ENCODE measurements at places on chromosomes 11 and 22.
A peak's percentile ranks its signal among the peaks of the same experiment; 100 is the strongest.

GRCh38 chr11:26830757-26831156 is 108.9 kb upstream of the SLC5A12 start:
- no peak for DNase-seq

DNA sequence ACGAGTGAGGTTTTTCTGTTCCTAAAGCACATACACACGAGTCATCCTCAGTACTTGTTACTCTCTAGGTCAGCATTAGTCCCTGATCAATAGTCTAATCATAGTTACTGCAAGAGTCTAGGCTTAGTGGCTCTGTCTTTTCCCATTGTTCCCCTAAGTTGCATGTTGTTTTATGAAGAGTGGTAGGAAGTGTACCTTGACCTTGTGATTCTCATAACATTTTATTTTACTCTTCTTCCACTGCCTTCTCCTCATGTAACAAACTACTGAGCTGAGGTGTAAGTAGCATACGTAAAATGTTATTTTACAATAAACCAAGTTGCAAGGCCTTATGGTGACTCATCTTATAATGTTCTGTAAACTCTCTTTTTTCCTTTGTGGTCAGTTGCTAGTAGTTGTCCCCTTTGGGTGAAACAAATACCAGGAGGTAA is 15.0 kb downstream of the METTL15 start:
- DNase-seq: no peak

- DNase-seq: peak; percentile 73
These were observed 27.9 kb upstream of the ABCC8 start for GRCh38 chr11:17504330-17505107.

DNA sequence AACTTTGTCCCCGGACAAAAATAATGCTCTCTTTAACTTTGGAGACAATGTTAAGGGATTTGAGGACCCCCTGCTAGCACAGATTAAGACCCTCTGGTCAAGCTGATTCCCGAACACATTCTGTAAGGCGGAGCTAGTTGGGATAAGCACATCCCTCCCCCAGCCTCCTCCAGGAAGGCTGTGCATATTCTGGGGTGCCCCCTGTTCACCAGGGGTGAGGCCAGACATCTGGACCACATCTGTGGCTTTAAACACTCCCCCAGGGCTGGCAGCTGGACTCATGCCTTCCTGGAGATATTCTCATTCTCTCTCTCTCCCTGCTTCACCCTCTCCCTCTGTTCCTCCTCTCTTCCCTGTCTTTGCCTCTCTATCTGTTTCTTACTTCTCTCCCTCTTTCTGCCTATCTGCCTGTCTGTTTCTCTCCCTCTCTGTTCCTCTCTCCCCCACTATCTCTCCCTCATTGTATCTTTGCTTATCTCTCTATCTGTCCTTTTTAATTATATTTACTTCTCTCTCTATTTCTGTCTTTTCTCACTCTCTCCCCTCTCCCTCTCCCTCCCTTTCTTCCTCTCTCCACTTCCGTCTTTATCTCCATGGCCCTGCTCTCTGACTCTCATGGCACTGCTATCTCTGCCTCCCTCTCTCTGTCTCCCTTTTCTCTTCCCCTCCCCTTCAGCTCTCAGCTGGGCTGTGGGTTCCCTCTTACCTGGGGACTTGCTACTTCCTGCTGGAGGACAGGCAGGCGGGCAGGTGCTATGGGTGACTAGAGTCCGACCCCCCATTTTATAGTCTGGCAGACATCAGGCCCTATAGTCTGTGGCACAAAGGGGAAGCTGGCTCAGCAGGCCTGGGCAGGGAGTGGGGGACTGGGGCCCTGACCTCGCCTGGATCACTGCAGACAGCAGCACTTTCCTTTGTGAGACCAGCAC is at the start of gene CRYBB1:
Gene CRYBB1, minus strand, starts transcription at position 757 of the 929 bp plus-strand sequence. CDS start 1,708 bp downstream, outside the sequence.
- no peak for DNase-seq

- no peak for DNase-seq
These were observed 4.7 kb downstream of the ROBO3 start for GRCh38 chr11:124869856-124870387.

GRCh38 chr11:40119661-40120060 is 1339.8 kb downstream of the LRRC4C start:
- no peak for DNase-seq

DNA sequence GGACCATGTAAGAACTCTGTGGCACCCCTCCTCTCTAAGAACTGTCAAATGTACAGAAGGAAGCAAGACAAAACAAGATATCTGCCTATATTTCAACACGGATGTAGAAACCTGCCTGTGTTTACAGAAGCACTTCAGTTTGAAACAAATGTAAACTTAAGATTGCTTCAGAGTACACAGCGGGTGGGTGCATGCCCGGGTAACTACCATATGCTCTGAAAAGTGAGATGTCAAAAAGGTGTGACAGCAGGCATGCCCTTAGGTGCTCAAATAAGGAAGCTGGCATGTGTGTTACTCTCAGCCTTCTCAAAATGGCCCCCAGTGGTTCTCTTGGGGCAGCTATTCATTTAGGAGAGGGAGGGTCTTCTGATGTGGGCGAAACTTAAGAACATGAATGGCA is 5.2 kb downstream of the ACP2 start:
- DNase-seq: no peak

DNA sequence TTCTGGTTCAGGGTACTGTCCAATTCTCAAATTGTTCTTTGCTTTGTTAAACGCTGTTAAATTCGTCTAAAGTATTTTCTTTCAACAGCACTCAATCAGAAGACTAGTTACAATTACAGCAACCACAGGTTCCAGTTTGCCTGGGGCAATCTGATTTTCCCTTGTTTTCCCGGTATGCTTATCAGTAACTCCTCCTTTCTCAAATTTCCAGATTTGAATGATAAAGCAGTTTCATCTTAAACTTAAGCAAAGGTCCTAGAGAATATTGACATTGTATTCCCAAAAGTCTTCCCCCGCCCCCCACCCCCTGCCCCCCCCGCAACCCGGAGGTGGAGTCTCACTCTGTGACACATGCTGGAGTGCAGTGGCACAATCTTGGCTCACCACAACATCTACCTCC is 10.5 kb upstream of the USP28 start:
- DNase-seq: no peak

DNA sequence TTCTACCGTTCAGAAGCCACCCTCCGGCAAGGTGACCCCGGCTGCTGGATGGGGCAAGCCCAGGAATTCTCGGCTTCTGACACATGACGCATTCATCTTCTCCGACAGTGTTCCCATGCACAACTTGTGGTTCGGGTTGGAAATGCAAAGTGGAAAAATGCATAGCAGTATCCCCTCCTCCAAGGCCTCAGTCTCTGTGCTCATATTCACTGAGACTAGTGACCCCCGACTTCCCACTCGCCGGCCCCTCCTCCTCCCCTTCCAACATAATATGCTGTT is 70.0 kb upstream of the NTM start:
- no peak for DNase-seq

DNA sequence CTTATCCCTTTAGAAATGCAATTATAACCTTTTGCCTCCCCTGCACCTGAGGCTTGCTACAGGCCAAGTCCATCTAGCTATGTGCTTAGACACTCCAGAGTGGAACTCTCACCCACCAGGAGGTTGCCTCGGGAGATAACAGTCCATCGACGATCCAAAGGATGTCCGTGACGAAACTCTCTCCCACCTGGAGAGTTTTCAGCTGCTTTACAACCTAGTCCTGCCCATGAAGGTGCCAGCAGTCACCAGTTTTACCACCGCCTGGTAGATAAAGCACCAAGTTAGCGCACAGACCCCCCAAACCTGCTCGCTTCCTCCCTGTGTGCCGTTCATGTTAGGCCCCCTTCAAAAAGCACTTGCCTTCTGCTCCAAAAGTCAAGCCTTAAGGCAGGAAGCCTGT is 53.1 kb upstream of the SHISAL1 start:
- no peak for DNase-seq

DNA sequence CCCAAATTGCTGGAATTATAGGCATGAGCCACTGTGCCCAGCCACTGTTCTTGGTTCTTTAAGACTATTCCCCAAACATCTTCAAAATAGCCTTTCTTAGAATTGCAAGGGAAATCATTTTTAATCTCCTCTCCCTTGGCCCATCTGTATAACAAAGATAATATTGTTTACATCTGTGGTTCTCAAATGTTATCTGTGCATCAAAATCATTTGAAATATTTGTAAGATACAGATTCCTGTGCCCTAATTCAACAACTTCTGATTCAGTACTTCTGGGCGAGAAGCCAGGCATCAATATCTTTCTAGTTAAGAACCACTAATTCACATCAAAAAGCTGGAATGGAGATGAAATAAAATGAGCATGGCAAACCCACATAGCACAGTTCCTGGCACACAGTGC is 83.0 kb downstream of the TMPRSS5 start:
- no peak for DNase-seq

DNA sequence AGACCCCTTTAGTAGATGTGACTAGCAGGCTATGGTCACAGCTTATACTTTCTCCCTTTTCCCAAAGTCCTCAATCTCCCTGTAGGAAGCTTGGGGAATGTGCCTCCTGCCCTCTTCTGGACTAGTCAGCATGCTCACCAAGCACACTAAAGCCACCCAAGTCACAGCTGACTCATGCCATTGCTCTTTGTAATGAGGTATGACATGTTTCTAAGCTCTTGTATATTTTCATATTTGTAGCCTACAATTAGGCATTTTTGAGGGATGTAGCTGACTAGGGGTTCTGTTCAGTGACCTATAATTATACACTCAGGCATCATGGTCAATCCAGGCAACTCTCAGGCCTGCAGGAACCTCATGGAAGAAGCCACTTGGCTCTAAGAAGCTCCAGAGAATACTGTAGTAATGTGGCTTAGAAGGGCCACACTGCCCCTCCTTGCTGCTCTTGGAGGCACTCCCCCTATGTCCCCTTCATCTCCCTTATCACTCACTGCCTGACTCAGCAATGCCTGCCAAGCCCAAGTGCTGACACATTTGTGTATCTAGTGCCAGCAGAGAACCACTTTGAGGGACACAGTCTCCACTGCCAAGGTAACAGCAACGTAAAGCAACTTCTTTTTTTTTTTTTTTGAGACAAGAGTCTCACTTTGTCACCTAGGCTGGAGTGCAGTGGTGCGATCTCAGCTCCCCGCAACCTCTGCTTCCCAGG is 86.2 kb downstream of the RPL27A start:
- DNase-seq: no peak

GRCh38 chr11:62017878-62018655 is 50.6 kb upstream of the FTH1 start:
- DNase-seq: no peak

DNA sequence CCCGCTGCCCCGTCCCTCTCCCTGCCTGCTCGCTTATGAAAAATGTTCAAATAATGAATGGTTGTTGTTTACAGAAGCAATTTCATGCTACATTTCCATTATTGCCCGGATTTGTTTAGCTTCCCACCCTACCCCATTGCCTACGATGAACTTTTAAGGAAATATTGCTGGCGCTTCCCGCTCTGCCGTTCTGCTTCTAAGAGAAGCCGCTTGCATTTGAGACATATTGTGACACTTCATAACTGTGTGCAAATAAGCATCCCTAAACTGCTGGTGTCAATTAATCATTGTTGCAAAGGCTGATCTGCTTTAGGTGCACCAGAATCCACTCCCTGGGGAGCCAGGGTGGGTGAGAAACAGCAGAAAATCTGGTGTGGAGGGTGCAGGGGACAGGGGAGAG is 52.3 kb upstream of the LMO1 start:
- no peak for DNase-seq

DNA sequence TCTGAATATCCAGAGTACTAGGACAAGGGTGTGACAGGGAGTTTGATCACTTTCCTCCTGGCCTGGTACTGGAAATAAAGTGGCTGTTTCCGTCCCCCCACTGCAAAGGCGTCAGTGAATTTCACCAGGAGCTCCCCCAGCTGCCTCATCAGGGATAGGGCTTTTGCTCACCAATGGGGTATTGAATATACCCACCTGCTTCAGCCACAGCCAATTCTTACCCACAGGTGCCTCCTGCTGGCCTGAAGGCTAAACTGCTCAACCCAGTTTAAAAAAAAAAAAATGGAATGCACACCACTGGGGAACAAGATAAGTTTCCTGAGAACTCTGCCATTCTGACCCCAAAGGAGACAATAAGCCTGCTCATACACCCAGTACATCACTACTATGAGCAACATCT is 65.3 kb upstream of the MS4A8 start:
- DNase-seq: no peak

Measured in CD4-positive, alpha-beta T cell treated with Interleukin-12 subunit alpha and Interleukin-12 subunit beta, for 1 hour (primary cell).